ENCODE measurements at places on chromosomes 1 and 21.

DNA sequence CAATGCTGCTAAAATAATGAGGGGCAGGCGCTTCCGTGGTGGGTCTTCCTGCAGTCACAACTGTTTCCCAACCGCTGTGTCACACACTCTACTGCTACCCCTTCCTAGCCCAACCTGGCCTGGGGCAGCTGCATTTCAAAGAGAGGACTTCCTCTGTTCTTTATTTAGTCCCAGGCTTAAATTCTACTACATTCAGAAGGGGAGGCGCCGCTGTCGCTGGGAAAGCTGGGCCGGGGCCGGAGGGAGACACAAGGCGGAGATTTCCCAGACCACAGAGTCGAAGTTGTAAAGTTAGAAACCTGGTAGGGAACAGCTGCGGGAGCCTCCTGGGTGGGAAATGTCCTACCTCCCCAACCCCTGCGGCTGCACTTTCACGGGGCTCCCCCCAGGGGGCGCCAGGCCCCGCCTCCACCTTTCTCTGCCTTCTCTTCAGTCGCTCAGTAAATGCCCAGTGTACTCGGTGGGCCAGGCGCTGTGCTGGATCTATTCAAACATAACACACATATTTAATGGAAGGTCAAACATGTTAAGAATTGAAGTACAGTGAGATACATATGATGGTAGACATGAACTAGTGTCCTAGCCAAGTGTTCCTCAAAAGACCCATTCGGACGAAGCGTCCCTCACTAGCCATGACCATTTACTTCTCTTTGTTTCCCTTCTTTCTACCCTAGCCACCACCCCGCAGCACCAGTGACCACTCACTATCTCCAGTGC is 23.1 kb downstream of the DYRK3 start:
- DNase-seq: peak; percentile 65

GRCh38 chr1:182173808-182174512 is 112.4 kb upstream of the ZNF648 start:
- no peak for DNase-seq

- DNase-seq: no peak
These were observed 10.0 kb downstream of the MKNK1 start for GRCh38 chr1:46594063-46594462.

GRCh38 chr1:58190267-58190988 is 356.1 kb downstream of the OMA1 start:
- no peak for DNase-seq

GRCh38 chr21:34313116-34313515 is 50.7 kb upstream of the KCNE2 start:
- DNase-seq: no peak
